ENCODE measurements at places on chromosomes 5 and 9. TPM values are rescaled to one million over a fixed set of nuclear protein-coding genes. Genes with fewer than 3 reads are reported as not detected.

PCA3 gene
- not detected for total RNA-seq

PCDHB8 gene
- total RNA-seq, result 0.63 TPM

IFNA21 gene
- total RNA-seq, result not detected

ENTPD2 gene
- 1.8 TPM for total RNA-seq

FGF1 gene
- 0.23 TPM for total RNA-seq

CDH6 gene
- total RNA-seq, result 34.3 TPM

TRIM32 gene
- total RNA-seq, result 30.8 TPM

KCNN2 gene
- 3.9 TPM for total RNA-seq

NRG2 gene
- total RNA-seq, result 1.4 TPM

C8G gene
- total RNA-seq, result 15.7 TPM

BTF3 gene
- 423 TPM for total RNA-seq

FBXL17 gene
- 18.2 TPM for total RNA-seq

CNTFR gene
- total RNA-seq, result 2.1 TPM

All from hepatocyte (in vitro differentiated cells).